ENCODE measurements at places on chromosomes 2 and 18. TPM values are rescaled to one million over a fixed set of nuclear protein-coding genes. Genes with fewer than 3 reads are reported as not detected.
A peak's percentile ranks its signal among the peaks of the same experiment; 100 is the strongest.

- ATAC-seq, result no peak
Measured at GRCh38 chr2:119716284-119716672, 37.3 kb downstream of the TMEM177 start.

DNA sequence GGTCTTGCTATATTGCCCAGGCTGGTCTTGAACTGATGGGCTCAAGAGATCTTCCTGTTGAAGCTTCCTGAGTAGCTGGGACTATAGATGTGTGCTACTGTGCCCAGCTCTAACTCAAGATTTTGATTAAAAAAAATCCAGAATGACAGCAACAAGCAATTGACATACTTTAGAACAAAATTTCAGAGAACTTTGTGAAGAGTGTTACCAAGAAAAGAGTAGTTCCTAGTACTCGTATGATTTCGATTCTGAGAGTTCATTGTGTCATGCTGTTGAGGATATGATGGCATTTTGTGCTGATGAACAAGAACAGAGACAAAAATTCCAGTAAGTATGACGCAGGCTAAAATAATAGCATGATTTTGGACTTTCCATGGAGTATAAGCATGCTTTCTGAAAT, 90.2 kb upstream of the TWSG1 start:
- ATAC-seq, result no peak

GRCh38 chr2:121699421-121700333, 37.0 kb downstream of the NIFK start:
- peak; percentile 63 for ATAC-seq

- ATAC-seq, result no peak
Measured at GRCh38 chr2:80655265-80655664, 350.7 kb upstream of the LRRTM1 start.

DNA sequence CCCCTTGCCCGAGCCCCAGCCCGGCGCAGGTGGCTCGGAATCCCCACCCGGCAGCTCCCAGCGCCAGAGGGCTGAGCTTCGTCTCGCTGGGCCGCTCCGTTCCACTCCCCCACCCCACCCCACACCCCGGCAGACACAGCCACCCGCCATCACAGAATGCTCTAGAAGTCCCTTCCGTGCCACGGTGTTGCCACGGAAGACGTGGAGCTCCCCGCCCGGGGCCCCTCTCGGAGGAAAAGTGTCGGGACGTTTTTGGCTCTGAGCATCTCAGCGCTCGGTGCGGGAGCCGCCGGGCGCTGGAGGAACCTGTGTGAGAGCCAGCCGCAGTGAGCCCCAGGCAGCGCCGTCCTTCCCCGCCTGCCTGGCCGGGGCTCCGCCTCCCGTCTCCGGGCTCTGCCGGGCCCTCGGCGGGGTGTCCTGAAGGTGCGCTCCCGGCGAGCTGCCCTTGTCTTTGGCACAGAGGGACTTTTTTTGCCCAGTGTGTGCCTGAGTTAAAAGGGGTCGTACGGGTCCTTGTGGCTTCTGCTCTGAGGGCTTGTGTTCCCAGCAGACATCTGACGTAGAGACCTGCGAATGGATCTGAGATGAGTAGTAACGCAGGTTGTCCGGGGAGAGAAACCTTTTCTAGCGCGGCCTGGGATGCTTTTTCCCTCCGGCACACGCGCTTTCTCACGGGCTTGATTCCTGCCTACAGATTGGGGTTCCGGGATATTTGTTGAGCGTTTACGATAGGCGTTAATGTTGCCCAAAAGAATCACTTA, 1.8 kb downstream of the ZCCHC2 start:
- ATAC-seq, result peak; percentile 9

DNA sequence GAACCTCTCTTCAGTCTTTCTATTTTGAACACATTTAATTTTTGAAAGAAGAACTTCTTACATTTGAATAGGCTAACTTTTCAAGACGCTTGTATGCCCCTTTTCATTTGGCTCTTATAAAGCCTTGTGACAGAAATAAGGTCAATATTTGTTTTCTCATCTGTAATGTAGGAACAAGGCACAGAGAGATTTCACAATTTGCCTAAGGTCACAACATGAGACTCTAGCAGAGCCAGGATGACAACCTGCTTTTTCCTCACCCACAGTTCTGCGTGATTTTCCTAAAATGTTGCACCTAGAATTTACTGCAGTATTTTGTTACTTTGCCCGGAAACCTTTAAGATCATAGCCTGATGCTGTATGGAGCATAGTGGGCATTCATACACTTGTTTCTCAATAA, 67.4 kb downstream of the TXNL1 start:
- no peak for ATAC-seq

- no peak for ATAC-seq
Measured at GRCh38 chr2:129004485-129004884, 685.8 kb upstream of the HS6ST1 start.

DNA sequence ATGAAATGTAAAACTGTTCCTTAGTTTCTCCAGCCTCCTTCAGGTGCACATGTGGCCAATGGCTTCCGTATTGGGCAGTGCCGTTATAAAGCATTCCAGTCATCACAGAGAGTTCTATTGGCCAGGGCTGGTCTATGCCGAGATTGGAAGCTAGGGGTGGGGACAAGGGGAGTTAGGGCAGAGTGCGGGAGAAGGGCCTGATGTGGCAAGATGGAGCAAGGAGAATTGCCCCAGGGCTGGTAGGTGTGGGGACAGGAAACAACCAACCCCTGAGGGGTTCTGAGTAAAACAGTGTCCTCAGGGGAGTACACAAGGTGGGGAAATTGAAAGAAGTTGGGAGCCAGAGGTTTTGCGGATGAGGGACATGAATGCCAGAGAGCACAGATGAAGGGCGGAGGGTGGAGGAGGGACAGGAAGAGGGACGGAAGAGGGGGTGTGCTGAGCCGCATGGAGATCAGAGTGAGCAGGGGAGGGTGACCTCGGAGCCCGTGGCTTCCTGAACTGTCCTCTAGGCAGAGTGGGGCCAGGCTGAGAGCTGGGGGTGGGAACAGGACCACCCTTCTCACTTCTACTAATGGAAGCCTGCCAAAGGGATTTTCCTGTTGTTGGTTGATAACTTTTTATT, 9.1 kb upstream of the ATP6V1C2 start:
- peak; percentile 59 for ATAC-seq

DNA sequence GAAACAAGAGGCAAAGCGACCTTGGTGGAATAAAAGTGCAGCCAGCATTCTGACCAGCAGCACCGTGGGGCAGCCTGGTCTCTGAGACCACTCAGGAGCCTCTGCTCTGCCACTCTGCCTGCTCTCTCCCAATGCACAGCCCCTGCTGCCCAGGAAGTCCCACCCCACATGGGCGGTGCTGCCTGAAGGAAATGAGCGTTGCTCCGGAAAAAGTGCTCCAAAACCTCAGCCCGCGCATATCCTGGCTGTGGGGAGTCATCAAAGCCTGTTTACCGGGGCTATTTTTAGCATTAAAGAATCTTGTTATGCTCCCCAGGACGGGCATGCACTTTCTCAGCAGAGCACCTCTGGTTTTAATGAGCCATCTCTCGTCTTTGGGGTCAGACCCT, 54.5 kb downstream of the EPAS1 start:
- ATAC-seq, result no peak

- no peak for ATAC-seq
Measured at GRCh38 chr2:100747996-100748615, 71.8 kb upstream of the NPAS2 start.

The KIF5C gene
- total RNA-seq, result 283 TPM

The HRH4 gene
- 0.22 TPM for total RNA-seq

The SIGLEC15 gene
- total RNA-seq, result 0.14 TPM

The ACTG2 gene
- total RNA-seq, result 1.6 TPM

The WDR12 gene
- total RNA-seq, result 25.7 TPM

All from motor neuron (in vitro differentiated cells).